ENCODE measurements at places on chromosomes 6 and 20.

DNA sequence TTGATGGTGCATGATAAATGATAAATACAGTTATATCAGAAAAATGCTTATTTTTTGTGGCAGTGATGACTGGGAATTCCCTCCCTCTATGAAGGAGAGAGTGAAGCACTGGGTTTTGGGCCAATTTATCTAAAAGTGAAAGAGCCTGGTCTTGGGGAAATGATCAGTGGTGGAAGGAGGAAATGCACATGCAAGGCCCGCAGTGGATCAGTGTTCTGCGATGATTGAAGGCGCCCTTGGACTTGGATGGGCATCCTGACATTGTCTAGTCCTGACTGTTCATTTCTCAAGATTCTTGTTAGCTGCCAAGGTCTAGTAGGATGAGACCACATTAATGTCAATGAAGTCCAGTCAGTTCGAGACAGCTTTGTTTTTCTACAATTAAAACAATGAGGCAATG lies 272.0 kb upstream of the SLC35B3 start:
- DNase-seq: no peak

GRCh38 chr6:48255094-48255493 lies 144.1 kb upstream of the PTCHD4 start:
- no peak for DNase-seq

- DNase-seq: no peak
Measured at GRCh38 chr6:14888575-14889000, 357.3 kb upstream of the JARID2 start.

- DNase-seq: peak; percentile 75
Measured at GRCh38 chr20:43839793-43840199, 74.9 kb upstream of the TOX2 start.

DNA sequence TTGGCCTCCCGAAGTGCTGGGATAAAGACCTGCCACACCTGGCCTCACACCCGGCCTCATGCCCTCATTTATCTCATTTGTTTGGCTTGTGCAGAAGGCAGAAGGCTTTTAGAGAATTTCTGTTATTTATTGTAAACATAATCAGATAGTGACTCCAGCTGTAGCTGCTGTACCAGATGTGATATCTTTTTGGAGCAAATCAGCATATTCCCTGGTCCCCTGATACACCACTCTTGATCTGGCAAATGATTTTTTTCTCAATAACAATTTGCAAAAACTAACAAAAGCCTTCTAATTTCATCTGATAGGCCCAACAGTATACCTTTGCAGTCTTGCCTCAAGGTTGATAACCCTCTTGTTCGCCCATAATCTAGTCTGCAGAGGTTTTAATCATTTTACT lies 26.5 kb upstream of the TULP1 start:
- no peak for DNase-seq

- DNase-seq: peak; percentile 52
Measured at GRCh38 chr6:14241255-14242070, 123.9 kb downstream of the CD83 start.

DNA sequence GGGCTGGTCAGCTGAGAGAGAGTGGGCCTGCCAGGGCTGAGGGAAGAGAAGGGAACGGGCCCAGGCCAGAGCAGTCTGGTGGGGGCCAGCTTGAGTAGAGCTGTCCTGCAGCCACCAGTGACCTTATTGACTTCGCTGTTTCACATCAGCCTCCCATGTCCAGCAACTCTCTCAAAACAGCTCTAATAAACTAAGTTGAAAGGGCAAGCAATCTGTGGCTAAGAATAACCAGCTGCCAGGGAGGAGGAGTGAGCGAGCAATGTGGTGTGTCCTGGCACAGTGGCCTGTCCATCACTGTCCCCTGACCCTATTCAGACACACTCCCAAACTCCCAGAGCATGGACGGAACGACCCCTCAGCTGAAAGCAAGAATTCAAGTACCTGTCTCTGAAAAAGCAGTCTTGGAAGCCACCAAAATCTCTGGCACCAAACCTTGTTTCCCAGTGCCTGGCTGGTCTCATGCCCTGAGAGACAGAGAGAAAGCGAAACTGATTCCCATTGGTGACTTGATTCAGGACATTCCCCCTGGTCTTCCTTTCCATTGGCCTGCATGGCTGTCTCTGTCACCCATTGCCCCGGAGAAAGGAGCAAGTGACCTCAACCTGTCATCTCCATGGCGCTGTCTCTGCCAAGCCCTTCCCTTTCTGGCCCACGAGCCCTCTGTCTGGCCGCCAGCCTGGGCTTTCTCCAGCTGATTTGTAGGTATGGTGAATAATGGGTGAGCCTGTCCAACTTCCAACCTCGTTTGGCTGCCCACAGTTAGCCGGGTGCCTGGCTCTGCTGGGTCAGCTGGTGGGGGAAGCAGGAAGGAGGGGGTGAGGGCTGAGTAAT lies at the start of gene DDO:
Gene DDO (minus strand): TSS at position 490 of the 831 bp plus-strand sequence. CDS start 2,113 bp downstream, outside the sequence.
- peak; percentile 21 for DNase-seq

GRCh38 chr6:155455766-155456165 lies at the start of gene NOX3:
TSS of gene NOX3 (minus strand) at chr6:155455839. CDS start at chr6:155455800, 39 bp downstream.
- no peak for DNase-seq

DNA sequence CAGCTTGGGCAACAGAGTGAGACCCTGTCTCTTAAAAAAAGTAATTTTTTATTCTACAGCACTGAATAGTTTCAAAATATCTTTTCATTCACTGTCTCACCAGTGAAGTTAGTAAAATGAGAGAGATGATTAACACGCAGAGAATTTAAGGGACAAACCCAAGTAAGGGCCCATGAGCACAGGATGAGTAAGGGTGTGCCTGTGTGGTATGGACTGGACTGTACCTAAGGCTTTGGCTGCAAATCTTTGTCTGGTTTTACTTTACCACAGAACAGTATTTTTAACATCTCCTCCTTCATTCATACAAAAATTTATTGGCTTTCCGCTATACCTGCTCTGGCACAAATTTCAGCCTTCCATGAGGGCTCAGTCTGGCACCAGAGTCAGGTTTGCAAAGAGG lies 433.3 kb downstream of the UTRN start:
- DNase-seq: no peak

DNA sequence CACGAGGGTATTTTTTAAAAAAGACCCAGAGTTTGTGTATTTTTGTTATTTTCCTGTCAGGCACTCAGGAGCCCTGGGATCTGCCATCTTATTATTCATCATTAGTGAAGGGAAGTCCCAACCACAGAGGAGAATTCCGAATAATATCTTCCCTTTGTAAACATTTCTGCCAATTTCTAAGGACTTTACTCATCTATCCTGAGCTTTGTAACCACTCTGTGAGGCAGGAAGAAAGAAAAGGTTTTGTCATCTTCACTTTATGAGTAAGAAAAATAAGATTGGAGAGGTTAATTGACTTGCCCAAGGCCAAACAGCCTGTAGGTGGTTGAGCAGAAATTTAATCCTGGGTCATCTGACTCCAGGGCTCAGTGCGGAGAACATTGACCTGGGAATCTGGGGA lies 23.0 kb upstream of the IYD start:
- no peak for DNase-seq

GRCh38 chr6:168427184-168427583 lies 13.8 kb upstream of the SMOC2 start:
- DNase-seq: no peak

DNA sequence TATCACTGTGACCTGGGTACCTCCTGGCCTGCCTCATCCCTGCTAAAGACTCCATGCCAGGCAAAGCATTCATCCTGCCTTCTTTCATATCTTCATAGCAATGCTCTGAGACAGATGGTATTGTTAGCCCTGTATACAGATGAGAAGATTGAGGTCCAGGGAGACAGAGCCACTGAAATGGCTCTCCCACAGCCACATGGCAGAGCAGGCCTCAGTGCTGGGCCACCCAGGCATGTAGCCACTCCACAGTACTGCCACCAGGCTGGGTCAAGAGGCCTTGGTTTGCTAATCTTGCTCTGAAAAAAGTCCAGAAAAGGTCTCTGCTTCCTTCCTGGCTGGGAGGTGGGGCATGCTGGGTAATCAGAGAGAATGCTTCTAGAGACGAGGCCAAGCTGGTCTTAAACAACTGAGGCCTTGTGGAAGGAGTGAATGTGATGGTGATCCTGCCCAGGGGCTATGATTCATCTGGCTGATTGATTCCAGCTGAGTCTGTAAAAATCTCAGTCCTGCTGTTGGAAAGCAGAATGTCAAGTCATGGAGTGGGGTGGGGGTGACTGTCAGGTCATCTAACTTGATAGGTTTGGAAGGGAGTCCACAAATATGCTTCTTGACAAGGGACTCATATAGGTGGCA lies 29.8 kb downstream of the HM13 start:
- DNase-seq: no peak

DNA sequence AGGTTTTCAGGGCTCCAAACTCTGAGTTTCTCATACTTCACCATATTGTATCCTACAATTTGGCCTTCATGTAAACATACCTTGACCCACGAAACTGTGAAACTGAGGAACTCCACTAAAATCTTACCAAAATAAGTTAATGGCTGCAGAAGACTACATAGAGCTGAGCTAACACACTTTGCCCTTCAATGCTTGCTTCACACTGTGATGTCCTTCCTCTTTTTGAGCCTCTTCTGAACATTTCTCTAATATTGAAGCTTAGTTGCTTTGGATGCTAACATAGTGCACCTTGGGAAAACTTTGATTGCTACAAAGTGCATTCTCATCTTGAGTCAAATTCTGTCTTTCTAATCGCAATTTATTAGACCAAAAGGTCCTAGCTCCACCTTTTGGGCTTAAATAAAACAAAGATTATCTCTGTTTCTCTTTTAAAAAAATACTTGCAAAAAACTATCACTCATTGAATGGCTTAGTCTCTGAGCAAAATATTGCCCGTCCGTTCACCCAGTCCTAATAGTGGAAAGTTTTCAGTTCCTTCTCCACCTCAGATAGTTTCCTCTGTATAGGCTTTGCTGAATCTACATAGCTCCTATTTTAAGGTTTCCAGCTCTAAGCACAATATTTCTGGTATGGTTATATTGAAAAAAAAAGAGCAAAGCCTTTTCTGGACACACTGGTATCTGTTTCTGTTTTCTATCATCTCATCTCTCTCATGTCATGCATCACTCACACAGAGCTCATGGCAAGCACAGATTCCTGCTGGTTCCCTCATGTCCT lies 494.6 kb downstream of the RFPL4B start:
- DNase-seq: peak; percentile 39

DNA sequence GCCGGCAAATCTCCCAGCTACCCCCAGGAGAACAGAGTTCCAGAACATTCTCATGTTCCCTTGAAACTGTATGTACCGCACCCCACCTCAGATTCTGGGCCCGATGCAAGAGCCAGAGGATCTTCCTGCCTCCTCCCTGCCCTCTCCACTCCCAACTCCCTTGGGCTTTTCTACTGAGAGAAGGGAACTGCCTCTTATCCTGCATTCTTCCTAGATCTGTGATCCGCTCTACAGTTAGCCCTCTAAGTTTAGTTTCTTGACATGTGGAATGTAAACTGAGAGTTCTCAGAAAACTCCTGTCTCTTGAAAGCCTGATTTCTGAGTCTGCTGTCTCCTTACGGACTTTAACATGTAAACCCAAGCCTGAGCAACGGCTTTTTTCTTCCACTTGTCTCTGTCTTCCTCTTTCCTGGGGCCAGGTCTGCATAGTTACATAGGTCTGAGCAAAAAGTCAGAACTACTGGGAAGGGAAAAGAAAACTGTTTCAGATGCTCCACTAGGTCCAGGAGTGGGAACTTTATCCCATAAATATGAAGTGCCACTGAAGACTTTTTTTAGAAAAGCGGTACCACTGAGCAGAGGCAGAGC lies 86.5 kb upstream of the TNFAIP3 start:
- no peak for DNase-seq

DNA sequence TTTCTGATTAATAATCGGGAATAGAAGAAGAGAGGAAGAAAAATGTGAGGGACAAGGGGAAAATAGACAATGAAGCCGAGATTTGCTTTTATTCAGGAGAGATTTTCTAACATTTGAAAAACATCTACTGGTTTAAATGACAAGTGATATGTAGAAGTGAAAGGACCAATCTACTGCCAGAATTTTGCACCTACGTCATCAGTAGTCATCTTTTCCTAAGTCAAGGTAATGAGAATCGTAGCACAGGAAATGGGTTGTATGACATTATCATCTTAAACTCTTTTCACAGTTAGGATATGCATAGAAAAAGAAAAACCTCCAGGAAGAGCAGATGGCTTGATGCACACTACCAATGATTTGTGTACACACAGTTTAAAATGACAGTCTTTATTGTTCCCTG lies 45.3 kb upstream of the RAB32 start:
- no peak for DNase-seq

DNA sequence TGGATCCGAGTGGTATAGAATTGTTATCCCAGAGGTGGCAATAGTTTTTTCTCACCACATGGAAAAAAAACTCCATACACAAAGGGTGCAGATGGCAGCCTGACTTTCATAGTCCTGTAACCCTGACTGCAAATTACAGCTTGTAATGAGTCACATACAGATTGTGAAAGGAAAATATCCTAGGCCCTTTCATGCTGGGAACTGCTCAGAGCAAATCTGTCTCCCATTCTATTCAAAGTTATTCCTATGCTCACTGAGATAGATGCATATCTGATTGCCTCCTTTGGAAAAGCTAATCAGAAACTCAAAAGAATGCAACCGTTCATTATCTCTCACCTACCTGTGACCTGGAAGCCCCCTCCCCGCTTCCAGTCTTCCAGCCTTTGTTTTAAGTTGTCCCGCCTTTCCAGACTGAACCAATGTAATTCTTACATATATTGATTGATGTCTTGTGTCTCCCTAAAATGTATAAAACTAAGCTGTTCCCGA lies 108.7 kb upstream of the MAP3K4 start:
- no peak for DNase-seq

DNA sequence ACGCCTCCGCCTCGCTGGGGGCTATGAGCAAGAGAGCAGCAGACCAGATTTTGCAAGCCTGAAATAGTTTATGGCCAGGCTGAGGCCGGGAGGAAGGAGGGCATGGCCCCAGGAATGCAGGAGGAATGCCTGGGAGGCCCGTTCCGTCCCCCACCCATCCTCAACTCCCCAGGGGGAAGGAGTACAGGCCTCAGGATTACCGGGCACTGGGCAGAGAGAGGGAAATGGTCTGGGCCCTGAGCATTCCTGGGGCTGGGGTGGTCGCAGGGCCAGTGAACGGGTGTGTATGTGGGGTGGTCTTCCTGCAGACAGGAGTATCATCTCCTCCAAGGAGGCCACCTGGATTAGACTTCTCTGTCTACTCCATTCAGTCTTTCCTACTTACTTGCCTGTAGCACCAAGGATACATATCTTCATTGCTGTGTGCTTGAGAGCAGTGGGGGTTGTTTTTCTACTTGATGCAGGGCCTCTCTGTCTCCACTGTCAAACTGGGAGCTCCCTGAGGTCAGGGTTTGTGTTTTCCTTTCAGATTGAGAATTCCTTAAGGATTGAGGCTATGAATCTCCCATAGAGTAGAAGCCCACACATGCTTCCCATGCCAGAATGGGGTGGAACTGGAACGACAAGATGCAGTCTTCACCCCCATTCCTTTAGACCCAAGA lies 81.3 kb downstream of the VEGFA start:
- no peak for DNase-seq

DNA sequence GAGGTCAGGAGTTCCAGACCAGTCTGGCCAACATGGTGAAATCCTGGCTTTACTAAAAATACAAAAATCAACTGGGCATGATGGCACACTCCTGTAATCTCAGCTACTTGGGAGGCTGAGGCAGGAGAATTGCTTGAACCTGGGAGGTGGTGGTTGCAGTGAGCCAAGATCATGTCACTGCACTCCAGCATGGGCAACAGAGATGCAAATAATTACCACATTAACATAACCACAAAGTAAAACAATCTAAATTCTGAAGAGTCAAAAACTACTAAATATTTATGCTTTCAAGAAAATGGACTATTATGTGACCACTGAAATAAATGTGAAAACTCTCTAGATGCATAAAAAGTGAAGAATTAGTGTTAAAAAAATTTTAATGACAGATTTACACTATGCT lies 59.9 kb downstream of the CYP39A1 start:
- no peak for DNase-seq

GRCh38 chr6:74585753-74586152 lies 620.1 kb downstream of the COL12A1 start:
- no peak for DNase-seq
